ENCODE measurements at places on chromosomes 5 and 9.

DNA sequence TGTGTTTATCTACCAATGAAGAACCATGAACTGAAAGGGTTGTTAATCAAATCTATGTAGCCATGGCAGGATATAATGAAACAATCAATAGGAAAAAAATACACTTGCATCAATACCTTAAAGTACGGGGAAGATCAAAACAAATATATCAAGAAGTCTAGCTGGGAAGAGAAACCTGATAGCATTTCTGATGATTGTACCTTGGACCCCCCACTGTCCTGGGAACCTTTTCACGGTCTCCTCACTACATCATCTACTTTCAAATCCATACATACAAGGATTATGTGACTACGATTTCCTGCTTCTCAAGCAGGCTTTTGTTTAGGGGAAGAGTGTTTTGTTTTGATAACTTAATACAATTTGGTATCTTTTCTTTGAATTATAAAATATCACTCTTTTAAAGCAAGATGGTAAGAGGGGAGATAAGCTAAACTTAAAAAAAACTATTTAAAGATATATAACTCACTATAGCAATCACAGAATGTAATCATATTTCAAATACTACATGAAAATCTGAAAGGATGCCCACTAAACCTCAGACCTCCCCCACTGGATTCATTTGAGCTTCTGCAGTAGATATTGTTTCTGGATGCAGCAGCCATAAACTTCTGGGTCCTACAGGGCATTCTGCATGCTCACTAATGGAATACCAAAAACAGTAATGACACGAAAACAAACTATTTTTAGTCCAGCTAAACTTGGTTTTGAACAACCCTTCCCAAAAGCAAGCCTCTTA is 8.0 kb downstream of the EBF1 start:
- no peak for DNase-seq

- DNase-seq: no peak
Measured at GRCh38 chr5:95069021-95069420, 215.9 kb downstream of the MCTP1 start.

- no peak for DNase-seq
Measured at GRCh38 chr9:5873439-5873838, 17.2 kb upstream of the MLANA start.

DNA sequence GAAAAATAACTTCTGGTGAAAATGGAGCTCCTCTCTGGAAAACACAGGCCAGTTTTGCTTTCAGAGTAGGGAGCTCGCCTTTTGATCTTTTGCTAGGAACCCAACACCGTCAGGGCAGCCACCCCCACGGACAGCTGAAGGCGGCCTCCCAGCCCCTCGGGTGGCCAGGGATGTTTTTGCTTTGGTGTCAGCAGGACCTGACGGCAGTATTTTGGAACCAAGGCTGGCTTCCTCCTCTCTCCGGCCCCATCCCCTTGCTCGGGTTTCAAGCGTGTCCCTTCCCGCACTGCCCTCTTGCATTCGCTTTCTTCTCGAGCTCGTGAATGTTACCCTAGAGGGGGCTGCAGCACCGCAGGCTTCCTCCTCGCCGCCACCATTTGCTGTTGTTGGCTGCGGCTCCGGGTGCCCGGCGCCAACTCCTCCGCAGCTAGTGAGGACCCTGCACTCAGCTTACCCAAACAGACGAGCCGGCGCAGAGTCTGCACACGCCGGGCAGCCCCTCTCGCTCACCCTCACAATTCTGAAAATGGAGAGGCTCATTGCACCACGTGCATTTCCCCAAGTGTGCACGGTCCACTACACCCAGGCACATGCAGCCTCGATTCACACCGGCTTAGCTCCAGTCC is 35.5 kb upstream of the ADAMTSL1 start:
- DNase-seq: peak; percentile 35

- DNase-seq: no peak
Measured at GRCh38 chr9:131099102-131099606, 2.8 kb downstream of the AIF1L start.

DNA sequence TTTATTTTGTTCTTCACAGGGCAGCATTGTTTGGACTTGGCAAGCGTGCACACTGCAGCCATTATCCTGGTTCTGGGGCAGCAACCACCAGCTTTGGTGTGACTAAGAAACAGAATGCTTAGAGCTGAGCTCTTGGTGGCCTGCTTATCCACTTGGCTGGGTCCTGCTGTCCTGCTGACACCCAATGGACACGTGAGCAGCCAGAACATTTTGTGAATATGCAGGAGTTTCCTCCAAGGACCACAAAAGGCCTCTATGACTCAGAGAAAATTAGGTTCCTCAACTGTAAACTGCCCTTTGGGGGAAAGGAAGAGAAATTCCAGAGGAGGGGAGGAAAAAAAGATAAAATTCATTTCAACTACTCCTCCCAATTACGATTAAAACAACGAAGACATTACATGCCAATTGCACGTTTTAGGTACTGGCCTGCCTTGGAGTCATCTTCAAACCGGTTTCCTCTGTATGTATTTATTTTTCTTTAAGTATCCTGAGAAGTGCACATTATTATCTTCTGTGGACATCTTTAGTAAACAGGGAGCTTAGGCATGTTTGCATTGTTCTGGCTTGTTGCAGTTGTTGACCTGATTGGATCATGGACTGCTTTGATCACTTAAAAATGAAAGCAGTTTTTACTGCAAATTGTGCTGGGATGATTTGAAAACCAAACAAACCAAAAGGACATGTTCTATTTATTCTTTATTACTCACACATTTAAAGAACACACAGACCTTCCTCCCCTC is 82.3 kb upstream of the TLE4 start:
- DNase-seq: peak; percentile 68

DNA sequence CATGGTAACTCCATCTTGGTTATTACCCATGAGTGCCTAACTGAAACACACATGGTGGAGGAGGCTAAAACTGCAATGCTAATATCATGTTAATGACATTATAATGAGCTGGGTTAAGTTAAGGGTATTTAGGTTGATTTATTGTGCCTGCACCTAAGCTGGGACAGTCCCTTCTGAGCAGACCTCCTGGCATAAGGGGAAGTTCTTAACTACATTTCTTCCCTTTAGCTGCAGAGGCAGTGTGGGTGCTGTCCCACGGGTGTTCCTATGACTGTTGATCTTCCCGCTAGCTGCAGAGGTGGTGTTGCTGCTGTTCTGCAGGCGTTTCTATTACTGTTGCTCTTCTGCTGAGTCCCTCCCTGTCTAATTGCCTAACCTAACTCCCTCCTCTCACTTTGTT is 183.9 kb downstream of the LURAP1L start:
- no peak for DNase-seq

- DNase-seq: no peak
Measured at GRCh38 chr5:180297587-180298282, 5.9 kb upstream of the MAPK9 start.

- DNase-seq: no peak
Measured at GRCh38 chr5:56251918-56252553, 18.9 kb upstream of the ANKRD55 start.

- no peak for DNase-seq
Measured at GRCh38 chr9:112354081-112354743, 20.8 kb upstream of the PTBP3 start.

DNA sequence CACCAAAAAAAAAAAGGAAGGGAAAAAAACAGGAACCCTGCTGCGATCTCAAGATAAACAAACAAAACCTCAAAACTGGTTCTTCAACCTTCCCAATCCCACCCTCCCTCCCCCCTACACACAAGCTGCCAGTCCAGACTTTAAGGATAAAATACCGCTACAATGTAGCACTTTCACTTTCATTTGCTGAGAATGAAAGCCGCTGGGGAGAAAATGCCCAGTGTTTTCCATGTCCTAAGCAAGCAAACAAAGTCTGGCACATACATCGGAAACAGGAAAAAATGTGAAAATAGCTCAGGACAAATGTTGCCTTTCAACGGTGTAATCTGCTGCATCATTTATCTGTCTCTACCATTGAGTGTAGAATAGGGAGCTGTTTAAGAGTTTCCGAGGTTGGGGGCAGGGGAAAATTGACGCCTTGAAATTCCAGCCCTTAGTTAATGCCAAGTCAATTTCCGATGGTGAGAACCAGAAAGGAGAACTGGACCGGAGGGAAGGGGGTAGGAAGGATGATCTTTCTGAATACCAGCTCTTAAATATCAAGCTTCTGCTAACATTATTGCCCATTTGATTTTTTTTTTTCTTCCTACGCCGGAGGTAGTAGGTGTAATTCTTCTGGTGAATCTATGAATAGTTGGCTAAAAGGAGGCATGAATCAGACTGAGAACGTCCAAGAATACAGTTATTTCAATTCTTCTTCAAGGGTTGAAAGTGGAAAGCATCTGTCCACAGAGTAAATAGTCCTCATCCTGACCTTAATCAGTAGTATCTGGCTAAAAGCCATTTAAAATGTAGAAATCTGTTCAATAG is 1.2 kb upstream of the ADAMTS6 start:
- DNase-seq: peak; percentile 21

GRCh38 chr9:105484226-105484625 is 36.4 kb downstream of the FSD1L start:
- DNase-seq: no peak
